WTC11 (cell line): ENCODE measurements at places on chromosomes 2 and 18. TPM values are rescaled to one million over a fixed set of nuclear protein-coding genes. Genes with fewer than 3 reads are reported as not detected.

MARCHF4 gene
- total RNA-seq: 1.7 to 2.6 TPM (median 1.7 TPM) in 3 replicates

CHRND gene
- 0.07 to 0.11 TPM in 2 of 3 replicates, not detected in the other for total RNA-seq

PKP4 gene
- 66.3 to 78.9 TPM (median 69.3 TPM) in 3 replicates for total RNA-seq

SOX11 gene
- 22.5 to 24.8 TPM (median 24.0 TPM) in 3 replicates for total RNA-seq

CYP20A1 gene
- total RNA-seq: 13.5 to 17.4 TPM (median 15.5 TPM) in 3 replicates

ABCG8 gene
- 0.23 to 0.25 TPM in 2 of 3 replicates, not detected in the other for total RNA-seq

BCL11A gene
- 45.0 to 53.2 TPM (median 46.8 TPM) in 3 replicates for total RNA-seq

CELF4 gene
- 2.6 to 3.3 TPM (median 2.9 TPM) in 3 replicates for total RNA-seq

NOSTRIN gene
- total RNA-seq: 0.22 to 0.46 TPM in 2 of 3 replicates, not detected in the other

RAB6C gene
- 0.07 to 0.09 TPM (median 0.07 TPM) in 3 replicates for total RNA-seq

CFC1 gene
- total RNA-seq: not detected in 3 replicates
